ENCODE measurements at places on chromosomes 7 and 10. TPM values are rescaled to one million over a fixed set of nuclear protein-coding genes. Genes with fewer than 3 reads are reported as not detected.
A peak's percentile ranks its signal among the peaks of the same experiment; 100 is the strongest.

DNA sequence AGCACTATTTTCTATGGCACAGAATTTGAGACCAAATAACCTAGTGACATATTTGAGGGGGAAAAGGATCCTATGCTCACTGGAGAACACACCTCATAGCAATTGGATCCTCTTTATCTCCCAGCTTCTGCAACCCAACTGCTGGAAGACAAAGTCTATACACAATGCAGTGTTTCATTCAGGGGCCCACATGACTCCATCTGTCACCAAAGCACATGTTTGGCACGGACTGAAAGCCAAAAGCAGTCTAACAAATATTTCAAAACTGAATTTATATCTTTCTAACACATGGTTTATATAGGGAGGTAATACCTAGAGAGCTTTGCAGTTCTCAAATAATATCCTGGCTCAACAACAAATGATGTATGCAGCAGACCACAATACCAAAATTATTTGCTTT lies 39.2 kb downstream of the ADAM12 start:
- no peak for DNase-seq

DNA sequence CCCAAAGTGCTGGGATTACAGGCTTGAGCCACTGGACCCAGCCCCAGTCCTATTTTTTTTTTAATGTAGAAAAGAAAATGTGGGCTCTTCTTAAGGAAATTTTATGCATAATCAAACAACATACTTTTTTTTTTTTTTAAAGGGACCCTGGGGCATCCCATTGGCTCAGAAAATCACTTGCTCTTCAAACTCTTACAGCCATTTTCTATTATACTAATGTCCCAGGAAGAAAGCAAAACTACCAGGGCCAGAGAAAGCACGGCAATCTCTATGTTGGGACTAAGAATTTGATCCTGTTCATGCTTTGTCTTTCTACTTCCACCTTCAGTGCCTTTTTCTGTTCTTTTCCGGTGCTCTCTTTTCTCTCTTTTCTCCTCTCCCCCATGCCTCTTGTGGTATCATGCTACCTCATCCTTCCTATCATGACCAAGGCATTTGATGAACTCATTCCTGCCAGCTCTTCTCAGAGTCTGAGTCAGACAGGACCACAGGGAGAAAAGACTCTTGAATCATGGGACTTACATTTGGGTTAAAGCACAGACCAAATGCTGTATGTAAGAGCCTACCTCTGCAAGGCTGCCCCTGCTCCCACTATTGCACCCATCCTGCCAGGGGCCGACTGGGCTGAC lies 76.4 kb upstream of the CCNY start:
- DNase-seq = no peak

DNA sequence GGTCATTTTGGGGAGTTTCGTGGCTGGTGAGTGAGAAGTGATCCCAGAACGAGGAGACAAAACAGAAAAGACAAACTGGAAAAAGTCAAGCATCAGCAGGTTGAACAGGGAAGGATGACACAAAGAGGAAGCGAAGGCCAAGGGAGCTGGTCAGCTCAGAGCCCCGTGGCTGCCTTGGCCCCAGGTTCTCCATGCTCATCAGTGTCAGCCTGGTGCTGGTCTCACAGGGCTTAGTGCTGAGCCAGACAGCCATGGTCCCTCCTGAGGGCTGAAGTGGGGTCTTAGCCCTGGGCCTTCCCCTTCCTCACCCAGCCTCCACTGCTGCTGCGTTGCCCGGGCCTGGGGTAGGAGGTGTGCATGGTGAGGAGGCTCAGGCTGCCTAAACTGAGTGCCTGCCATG lies 183.6 kb downstream of the PFKFB3 start:
- peak; percentile 84 for DNase-seq

DNA sequence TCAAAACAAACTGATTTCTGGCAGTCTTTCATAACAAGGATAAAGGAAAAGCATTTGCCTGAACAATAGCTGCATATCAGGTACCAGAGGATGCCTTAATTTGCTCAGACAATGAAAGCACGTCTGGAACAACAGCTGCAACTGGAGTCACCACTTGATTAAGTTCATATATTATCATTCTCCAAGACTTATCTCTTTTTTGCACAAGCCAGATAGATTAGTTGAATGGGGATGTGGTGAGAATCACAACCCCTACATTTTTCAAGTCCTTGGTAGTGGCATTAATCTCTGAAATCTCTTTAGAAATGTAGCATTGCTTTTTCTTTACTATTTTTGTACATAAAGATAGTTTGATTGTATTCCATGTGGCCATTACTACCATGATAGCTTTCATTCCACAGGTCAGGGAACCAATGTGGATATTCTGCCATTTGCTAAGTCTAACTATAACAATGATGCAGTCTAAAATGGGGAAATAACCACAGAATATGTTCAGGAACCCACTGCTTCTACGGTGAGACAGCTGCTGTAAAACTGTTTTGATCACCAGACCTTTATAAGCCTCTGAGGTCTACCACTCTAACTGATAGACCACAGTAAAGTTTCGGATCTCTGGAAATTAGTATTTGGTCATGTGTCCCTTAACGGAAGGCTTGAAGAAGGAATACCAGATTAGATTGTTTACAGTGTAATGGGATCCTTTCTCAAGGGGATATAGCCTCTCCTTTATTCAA lies 1176.2 kb downstream of the DNAJB9 start:
- no peak for DNase-seq

DNA sequence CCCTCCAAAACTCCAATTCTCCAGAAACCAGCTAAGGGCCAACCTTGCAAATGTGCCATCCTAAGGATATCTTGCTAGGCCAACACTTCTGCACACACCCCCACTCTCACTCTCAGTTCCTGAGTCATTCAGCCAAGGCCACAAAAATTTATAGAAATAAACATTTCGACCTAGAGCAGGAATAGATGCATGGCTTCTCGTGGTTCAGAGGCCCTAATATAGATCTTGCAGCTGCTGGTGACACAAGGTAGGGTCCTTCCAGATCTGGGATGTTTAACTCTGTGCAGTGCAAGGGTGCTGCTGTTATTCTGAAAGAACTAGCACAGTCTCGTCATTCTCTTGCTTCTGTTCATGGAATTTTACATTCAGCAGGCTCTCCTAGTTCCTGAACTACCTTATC lies 369.3 kb downstream of the CALN1 start:
- no peak for DNase-seq

GRCh38 chr10:89624020-89624419 lies 21.0 kb downstream of the PANK1 start:
- no peak for DNase-seq

DNA sequence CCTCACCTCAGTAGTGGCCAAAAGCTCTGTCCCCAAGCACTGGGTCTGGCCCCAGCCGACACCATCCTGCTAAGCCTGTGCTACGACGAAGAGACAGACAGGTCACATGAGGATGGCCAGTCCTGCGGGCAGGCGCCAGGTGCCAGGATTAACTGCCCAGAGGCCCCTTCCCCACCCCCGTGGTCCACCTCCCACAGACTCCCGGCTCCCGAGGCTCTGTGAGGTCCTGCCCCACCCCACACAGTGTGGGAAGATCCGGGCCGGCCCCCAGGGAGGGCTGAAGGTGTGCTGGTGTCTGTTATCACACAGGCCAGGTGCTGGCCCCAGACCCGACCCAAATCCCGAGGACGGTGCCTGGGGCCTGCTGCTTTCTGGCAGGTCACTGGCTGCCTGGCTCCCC lies 27.2 kb downstream of the CYP2W1 start:
- no peak for DNase-seq

- no peak for DNase-seq
Measured at GRCh38 chr10:51233337-51234100, 159.2 kb downstream of the PRKG1 start.

DNA sequence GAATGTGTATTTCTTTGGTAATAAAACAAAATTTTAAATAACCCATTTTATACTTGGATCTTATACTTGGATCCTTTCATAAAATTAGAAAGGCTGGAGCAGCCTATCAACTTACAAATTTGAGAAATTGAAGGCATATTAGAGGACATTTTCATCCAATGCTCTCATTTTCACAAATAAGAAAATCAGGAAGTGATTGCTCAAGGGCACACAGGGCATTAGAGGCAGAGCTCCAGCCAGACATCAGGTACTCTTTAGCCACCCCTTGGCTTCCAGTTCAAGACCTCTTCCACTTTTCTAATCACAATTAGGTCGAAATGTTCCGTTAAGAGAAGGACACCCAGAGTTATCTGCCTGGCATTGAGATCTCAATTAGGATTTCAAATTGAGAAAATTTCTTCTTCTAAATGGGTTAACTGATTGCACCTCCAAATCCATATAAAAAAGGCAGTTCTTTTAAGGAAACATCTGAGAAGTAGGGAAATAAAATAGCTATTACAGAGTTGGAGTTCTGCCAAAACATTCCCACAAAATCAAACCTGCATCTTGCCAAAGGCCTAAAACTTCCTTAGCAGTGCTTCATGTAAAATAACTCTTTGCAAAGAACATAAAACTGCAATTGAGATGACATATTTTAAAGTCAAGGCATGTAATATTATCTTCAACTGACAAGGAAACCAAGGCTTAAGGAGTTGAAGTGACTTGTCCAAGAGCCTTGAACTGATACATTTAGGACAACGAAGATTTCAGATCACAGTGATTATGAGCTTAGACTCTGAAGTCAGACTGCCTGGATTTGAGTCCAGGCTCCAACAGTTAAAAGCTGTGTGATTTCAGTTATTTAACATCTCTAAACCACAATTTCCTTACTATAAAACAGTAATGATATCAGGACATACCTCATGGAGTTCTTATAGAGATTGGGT lies 2.4 kb downstream of the ACTA2 start:
- no peak for DNase-seq

DNA sequence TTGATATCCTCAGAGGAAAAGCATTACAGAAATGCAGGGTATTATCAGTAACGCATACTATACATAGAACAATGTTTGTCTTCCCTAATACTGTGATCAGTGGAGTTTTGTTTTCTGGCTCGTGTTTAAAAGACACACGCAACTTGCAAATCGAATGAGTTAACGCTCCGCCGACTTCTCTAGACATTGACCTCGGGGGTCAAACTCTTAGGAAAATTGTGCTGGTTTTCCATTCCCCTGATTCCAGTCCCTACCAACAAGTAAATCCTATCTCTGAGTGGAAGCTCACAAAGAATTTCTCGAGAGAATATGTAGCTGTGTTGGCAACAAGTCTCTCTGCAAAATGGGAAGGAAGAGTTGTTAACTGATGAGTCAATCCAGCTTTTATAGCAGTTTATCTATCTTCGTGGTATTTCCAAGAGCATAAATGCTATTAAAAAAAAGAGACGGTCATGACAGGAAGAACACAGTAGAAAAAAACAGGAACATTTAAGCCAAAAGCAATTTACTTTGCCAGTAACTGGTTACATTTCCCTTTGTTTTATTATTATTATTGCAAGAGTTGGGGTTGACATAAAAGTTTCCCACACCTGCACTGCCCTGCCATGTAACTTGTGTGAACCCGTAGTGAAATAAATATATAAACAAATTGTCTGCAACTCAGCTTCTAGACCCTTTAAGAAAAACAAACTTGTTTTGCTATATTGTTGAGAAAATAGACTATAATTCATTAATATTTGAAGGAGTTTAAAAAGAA lies 144.4 kb downstream of the ARID5B start:
- no peak for DNase-seq

Gene RBP3
- 0.09 TPM for polyA plus RNA-seq

Gene ANAPC16
- 163 TPM for polyA plus RNA-seq

Gene TBATA
- polyA plus RNA-seq = not detected

Gene LIPF
- polyA plus RNA-seq = 0.24 TPM

Gene C10orf67
- 0.50 TPM for polyA plus RNA-seq

Gene NPC1L1
- polyA plus RNA-seq = 0.30 TPM

Data from left lung (tissue), 14 donors.